ENCODE measurements at places on chromosomes 6 and 20.

DNA sequence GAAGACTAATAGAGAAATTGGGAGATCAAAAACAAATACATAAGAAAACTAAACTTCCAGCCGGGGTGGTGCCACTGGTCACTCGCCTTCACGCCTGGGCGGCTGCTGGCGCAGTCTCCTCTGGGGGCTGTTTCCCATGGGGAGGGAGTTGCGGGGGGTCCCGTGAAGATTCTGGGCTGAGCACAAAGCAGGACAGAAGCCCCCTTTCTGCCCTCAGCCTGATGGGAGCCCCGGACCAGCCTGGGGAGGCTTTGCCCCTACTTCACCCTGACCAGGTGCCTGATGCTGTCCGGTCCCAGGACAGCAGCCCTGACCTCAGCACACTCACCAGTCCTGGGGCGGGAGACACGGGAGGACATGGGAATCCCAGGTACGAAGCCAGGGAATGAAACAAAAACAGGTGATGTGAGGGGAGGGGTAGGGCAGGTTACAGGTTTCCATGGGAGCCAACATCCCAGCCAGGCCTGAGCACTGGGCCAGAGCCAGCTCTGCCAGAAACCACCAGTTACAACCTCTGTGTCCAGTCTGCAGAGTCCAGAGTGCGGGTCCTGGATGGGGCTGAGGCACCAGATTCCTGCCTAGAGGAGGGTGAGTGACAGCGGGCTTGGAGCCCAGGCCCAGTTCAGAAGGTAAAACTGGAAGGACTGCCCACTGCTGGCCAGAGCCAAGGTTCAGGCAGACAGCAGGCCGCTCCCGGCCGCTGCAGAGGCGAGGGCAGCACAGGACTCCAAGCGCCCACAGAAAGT is 326.4 kb downstream of the TAF4 start:
- no peak for DNase-seq

- peak; percentile 87 for DNase-seq
Measured at GRCh38 chr6:25485821-25486534, 166.0 kb upstream of the SCGN start.

GRCh38 chr20:46342451-46343347 is 34.4 kb upstream of the CDH22 start:
- no peak for DNase-seq

DNA sequence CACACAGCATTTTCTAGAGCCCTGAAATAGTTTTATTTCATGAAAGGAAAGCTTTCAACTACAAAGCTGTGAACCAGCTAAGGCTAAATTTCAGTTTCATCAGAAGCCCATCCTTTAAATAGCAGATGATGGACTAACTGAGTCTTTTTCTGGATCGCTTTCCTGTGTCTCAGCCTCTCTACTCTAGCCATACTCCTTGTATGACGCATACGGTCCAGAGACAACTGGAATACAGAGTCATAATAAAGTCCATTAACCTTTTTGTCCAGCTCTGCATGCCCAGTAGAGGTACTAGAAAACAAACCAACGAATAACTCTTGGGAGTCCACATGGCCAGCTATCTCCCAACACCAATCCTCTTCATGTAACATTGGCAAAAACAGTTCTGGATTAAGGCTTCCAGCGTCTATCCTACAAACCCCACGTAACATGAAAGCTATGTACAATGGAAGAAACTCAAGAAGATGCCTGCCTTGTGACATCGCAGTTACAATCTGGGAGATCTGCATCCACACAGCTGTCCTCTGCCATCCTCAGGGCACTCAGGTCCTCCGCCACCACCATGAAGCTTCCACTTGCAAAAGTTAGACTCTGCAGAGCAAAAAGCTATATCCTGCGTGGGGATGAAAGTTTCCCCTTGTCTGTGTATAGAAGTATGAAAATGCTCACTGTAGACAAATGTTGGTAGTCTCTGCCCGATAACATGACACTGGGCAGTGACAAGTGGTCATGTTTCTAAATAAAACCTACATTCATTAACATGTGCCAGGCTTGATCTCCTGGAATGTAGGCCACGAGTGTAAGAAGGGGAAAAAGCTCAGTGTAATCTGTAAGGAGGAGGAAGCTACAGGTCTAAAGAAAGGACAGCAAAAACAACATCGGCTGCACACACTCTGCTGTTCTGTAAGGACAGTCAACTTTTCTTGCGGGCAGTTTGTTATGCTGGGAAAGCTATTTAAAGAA is 360.4 kb downstream of the ESR1 start:
- DNase-seq = no peak

GRCh38 chr6:15444881-15445280 is 199.0 kb downstream of the JARID2 start:
- peak; percentile 15 for DNase-seq
